Suprapubic skin (tissue), 4 donors: ENCODE measurements at places on chromosomes 6 and 20.

DNA sequence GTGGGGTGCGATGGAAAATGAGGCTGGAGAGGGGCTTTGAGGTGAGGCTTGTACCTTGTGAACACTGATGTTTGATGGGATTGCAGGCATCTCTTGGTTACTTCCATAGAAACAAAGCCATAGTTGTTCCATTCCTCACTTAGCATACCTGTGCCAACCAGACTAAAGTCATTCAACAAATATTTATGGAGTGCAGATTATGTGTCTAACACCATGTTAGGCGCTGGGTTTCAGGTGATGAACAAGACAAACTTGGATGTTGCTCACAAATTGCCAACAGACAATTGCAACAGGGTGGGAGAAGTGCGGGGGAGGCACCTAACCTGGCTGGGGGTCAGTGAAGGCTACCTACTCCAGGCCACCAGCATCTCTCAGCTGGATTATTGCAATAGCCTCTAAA lies 1.5 kb downstream of the TTPAL start:
- no peak for DNase-seq

GRCh38 chr6:80214436-80215022 lies 108.1 kb downstream of the BCKDHB start:
- no peak for DNase-seq

- no peak for DNase-seq
These were observed 19.3 kb upstream of the NEDD9 start for GRCh38 chr6:11251553-11252360.

GRCh38 chr6:105501246-105501645 lies 98.4 kb upstream of the PREP start:
- no peak for DNase-seq

DNA sequence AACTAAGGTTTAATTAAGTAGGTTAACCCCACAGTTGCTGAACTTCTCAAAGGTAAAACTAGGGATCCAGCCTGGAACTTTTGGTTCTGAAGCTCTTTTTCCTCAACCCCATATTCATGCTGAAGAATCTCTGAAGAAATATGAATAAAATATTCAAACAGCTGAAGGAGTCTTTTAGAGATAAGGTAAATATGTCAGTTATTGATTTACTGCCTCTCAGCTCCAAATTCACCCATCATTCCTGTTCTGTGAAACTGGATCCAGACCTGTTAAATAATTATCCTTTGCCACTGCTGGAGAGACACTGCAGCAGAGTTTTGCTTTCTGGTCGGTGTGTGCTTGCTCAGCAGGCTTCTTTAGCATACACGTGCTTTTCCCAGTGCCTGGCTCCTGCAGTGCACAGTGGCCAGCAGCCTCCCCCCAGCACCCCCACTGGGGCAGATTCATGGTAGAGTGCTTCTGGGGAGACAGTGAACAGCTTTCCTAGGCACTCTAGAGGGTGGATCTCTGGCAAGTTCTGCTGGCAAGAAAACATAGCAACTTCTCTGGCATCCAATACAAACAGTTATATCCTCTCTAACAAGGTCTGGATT lies 62.0 kb upstream of the BCLAF1 start:
- DNase-seq, result no peak

- no peak for DNase-seq
These were observed 34.0 kb upstream of the SCGN start for GRCh38 chr6:25617997-25618396.

GRCh38 chr6:152769993-152770392 lies 19.4 kb downstream of the VIP start:
- no peak for DNase-seq

- DNase-seq, result peak; percentile 83
These were observed 1.3 kb downstream of the MAN1A1 start for GRCh38 chr6:119348096-119348747.

DNA sequence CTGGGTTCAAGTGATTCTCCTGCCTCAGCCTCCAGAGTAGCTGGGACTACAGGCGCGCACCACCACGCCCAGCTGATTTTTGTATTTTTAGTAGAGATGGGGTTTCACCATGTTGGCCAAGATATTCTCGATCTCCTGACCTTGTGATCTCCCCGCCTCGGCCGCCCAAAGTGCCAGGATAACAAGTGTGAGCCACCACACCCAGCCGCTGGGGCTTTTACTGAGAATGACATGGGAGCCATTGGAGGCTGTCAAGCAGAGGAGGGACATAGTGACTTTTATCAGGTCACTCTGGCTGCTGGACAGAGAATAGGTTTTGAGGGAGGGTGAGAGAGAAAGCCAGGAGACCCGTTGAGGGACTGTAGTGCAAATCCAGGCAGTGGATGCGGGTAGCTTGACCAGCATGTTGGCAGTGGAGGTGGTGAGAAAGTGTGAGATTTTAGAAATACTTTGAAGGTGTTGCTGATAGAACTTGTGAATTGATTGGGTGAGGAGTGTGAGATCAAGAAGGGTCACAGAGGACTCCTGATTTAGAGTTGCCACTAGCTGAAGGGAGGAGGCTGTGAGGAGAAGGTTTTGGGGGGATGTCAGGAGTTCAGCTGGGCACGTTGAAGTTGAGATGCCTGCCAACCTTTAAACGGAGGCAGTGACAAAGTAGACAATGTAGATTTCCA lies 14.7 kb downstream of the ZNF341 start:
- DNase-seq, result no peak

DNA sequence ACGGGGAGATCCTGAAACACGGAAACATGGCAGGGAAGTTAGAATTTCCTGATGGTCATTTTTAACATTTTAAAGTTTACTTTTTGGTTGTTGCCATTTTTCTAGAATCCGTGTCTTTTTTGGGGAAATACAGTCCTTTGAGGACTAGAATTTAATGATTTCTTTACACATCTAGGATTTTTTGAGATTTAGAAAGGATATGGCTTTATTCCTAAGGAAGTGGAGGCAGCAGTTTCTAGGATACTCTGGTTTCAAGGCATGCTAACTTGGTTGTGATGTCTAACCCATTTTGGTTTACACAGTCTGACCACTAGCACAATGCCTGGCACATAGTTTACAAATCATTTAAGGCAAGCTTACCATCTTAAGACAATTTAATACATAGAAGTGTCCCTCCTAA lies 1.1 kb upstream of the ZBTB2 start:
- DNase-seq, result no peak
